GM12892 (cell line): ENCODE measurements at places on chromosomes 2 and 18.

- no peak for DNase-seq
These were observed 134.0 kb upstream of the LYPD1 start for GRCh38 chr2:132804051-132804450.

GRCh38 chr2:19158211-19158610 is 200.2 kb downstream of the OSR1 start:
- DNase-seq, result no peak

DNA sequence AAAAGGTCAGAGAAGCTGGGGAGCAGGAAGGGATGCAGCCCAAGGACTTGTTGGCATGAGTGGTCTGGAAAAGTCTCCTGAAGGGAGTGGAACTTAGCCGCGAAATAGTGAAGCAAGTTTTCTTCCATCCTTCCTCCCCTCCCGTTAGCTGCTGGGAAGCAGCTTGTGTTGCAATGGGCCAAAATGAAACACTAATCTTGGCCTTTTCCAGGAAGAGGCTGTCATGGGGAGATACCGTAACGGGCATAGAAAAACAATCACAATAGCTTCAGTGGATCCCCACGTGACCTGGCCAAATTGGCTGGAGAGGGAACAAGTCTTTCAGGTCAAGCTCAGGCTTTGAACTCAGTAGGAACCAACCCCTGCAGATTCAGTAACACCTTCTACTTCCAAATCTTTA is 49.3 kb downstream of the SEMA4F start:
- no peak for DNase-seq

DNA sequence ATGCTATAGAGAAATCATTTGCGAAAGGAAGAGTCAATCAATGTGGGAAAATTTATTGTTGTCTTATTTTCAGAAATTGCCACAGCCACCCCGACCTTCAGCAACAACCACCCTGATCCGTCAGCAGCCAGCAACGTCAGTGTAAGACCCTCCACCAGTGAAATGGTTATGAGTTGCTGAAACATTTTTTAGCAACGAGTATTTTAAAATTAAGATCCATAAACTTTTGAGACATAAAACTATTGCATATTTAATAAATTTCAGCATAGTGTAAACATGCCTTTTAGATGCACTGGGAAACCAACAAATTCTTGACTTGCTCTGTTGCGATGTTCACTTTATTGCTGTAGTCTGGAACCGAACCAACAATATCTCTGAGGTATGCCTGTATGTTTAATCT is 887.9 kb downstream of the DCDC2C start:
- DNase-seq, result no peak

- no peak for DNase-seq
These were observed 703.0 kb downstream of the TMEM182 start for GRCh38 chr2:103464831-103465230.

DNA sequence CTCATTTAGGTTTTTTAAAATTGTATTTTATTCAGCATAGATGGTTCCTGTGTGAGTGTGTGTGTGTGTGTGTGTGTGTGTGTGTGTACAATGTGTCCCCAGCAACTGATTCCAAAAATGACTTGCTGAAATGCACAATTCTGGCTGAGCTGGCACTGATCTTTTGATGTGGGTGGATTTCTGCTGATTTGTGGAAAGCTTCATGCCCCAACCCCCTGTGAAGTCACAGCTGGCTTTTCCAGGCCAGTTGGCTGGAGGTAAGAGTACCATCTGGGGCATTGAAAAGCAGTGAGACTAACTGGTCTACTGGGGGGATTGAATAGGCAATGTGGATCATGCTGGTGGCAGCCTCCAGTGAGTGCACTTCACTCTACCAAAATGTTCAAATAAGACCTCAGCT is 187.2 kb downstream of the LRRTM1 start:
- DNase-seq, result no peak

GRCh38 chr2:5098286-5098685 is 593.9 kb upstream of the SOX11 start:
- DNase-seq, result no peak

DNA sequence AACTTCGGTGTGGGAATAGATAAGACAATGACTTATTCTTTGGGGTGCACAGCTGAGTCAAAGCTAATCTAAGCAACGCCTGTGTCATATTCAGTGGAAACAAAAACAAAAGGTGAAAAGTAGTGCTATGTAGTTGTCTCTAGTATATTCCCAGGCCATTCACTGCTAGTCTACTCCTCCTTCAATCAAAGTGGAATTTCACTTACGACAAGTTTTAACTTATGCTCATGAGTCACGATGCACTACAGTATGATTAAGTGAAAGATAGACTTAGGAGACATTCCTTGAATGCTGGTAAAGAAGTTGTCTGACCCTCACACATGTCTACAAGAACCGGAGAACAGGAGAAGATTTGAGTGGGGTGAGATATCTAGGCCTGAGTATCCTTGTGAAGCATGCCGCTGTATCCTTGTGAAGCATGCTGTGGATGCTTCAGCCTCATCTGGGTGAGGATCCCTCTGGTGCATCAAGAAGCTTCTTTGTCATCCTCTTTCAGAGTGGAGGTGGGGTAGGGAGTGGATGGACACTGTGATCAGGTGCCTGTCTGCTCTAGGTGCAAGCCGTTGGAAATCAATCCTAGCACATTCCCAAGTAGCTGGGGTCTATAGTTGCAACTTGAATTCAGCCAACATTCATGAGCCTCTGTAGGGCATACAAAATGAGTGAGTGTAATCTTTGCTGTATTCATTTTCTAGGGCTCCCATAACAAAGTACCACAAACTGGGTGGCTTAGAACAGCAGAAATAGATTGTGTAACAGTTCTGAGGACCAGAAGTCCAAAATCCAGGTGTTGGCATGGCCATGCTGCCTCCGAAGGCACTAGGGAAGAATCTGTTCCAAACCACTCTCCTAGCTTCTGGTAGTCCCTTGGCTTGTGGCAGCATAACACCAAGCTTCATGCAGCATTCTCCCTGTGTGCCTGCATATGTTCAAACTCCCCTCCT is 173.5 kb upstream of the FN1 start:
- DNase-seq, result no peak

GRCh38 chr18:67463829-67464228 is 52.7 kb downstream of the DSEL start:
- DNase-seq, result no peak

GRCh38 chr2:205767617-205768016 is 85.3 kb downstream of the NRP2 start:
- DNase-seq, result no peak

DNA sequence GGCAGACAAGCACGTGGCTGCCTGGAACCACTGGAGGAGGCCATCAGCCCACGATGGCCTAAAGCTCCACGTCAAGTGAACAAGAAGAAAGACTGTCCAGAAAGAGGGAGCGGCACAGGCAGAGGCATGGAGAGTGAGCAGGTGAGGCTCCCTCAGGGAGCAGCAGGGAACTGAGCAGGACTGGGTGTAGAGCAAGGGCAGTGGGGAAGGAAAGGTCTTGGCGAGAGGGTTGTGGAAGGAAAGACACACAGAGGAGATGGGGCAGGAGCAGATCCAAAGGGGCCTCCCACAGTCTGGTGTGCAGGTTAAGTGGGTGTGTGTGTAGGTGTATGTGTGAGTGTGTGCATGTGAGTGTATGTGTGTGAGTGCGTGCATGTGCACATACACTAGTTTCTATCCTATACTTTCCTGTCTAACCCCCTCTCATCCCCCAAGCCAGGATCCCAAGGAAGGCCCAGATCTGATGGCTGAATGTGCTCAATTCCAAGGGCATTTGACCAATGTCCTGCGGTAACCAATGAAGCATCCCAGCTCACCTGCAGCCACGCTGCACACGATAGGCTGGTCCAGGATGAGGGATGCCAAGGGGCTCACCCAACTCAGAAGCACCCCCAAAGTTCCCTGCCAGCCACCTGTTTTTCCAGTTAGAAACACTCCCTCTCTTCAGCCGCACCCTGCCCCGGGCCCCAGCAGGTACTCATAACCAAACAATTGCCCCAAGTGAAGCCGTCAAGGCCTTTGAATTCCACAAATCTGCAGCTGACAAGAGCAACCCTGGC is 262.5 kb upstream of the RAB6C start:
- no peak for DNase-seq

DNA sequence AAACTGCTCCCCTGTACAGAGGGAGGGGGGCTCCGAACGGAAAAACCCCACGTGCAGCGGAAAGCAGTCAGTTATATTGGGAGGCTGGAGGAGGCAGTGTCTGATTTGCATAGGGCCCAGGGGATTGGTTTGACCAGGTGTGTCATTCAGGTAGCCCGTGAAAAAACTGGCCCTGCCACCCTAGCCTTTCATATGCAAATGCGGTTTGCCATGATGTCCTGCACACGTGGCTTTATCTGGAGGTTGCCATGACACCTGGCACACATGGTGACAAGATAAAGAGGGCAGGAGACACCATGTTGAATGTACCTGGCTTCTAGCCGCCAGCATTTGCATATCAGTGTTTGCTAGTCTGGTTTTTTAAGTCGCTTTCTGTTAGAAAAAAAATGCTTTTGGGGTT is 20.5 kb downstream of the SLC25A52 start:
- DNase-seq, result no peak

- DNase-seq, result no peak
These were observed 35.4 kb downstream of the KCNG3 start for GRCh38 chr2:42458396-42458795.

DNA sequence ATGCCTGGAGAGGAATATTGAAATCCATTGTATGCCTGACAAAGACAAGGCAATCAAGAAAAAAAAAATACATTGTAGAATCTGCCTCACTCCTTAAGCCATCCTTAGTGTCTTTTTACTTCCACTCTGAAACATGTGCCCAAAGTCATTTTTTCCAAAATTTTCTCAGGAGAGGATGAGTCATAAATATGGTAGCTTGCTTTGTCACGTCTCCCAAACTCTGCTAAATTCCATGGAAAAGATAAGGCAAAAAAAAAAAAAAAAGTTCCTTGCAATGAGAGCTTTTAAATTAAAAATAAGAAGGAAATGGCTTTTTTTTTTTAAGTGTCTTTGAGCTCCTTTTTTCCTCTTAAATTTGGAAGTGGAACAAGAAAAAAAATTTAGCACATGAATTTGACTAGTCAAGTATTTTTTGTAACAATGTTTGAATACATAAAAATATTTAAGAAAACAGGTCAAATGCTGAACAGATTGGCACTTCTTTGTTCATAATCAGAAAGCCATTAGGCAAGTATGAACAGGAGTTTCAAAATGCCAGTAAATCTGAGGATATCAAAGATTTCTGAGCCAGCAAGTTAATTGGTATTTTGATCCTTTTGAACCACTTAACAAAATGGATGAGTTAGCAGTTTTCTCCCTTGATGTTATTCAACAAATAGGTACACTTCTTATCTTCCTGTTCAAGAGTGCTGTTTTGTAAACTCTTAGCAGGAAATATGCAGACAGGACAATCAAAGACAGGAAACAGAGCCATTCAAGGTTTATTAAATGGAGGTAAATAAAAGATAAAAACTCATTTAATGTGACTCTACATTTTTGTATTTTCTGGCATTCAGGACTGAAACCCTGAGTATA is 247.3 kb upstream of the SP5 start:
- no peak for DNase-seq

DNA sequence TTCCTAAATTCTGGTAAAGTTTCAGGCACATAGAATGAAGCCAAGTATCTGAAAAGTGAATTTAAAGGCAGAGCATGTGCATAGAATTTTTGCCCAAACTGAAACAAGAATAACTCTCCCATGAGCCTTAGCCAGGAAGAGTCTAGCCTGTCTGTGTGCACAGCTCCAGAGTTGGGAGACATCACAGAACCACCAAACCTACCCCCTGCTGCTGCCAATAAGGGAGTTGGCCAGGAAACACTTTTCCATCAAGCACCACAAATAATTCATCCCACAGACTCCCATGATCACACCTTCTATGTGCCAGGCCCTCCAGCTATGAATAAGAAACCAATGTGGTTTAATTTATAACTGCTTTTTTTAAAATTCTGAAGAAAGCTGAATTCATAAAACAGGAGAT is 27.0 kb downstream of the OSR1 start:
- DNase-seq, result no peak
